Right atrium auricular region (tissue), 2 donors: ENCODE measurements at places on chromosomes 2 and 18. TPM values are rescaled to one million over a fixed set of nuclear protein-coding genes. Genes with fewer than 3 reads are reported as not detected.

SCG2 gene
- 0.12 TPM for total RNA-seq

XRCC5 gene
- total RNA-seq, result 93.7 TPM

ERBB4 gene
- 12.4 TPM for total RNA-seq

C1D gene
- 31.1 TPM for total RNA-seq

AMER3 gene
- not detected for total RNA-seq

GRCh38 chr2:231521443-231521842, 8.8 kb downstream of the NMUR1 start:
- no peak for DNase-seq
- H3K4me1 ChIP-seq, result no peaks in the 10 kb centered on the region
- no peak overlapping the region for H3K4me3 ChIP-seq

- H3K4me1 ChIP-seq, result no peaks in the 10 kb centered on the region
- peaks cover 61% of the 10 kb centered on the region for H3K36me3 ChIP-seq
- H3K4me3 ChIP-seq, result no peak overlapping the region
- DNase-seq, result no peak
Measured at GRCh38 chr2:215395687-215396460, 40.0 kb downstream of the FN1 start.

DNA sequence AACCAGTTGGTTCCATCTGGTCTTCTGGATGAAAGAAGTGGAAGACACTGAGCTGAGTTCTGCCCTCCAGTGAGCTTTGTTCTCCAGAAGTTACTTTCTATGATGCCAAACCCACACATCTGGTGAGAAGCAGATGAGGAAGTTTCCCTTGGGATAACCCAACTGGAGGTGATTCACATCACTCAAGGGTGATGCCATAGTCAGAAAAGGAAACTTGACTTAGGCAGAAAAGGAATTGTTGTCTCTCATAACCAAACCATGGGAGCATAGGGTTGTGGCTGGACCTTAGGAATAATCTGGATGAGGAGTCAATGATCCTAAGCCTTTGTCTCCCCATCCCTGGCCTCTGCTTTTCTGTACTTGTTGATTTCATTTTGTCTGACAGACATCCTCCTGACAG, 43.7 kb downstream of the CDC42EP3 start:
- DNase-seq, result no peak
- H3K4me3 ChIP-seq, result no peak overlapping the region
- no peaks in the 10 kb centered on the region for H3K36me3 ChIP-seq
- H3K4me1 ChIP-seq, result no peaks in the 10 kb centered on the region

DNA sequence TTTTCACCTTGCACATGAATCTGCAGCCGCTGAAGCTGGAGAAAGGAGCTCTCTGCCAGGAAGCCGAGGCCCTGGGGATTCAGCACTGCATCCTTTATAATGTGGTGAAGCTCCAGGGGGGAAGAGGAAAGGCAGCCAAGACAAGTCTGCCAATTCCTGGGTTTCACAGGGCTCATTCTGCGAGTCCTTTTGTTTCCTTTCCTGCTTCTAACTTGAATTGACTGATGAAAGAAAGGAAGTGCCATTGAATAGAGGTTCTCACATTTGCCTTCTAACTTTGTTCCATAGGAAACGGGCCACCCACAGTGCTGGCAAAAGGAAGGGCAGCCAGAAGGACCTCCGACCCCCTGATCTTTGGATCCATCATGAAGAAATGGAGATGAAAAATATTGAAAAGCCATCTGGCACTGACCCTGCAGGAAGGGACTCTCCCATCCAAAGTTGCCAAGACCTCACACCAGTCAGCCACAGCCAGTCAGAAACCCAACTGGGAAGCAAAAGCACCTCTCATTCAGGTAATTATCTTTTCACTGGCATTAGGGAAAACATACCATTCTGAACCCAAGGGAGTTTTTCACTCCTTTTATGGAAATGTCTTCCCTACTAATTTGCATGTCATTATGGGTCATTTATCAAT, 765.4 kb downstream of the MBD2 start:
- H3K27ac ChIP-seq, result no peak overlapping the region
- H3K4me1 ChIP-seq, result peaks cover 9% of the 10 kb centered on the region
- H3K4me3 ChIP-seq, result no peak overlapping the region
- DNase-seq, result no peak
- no peaks in the 10 kb centered on the region for H3K27me3 ChIP-seq
- H3K36me3 ChIP-seq, result no peaks in the 10 kb centered on the region

GRCh38 chr2:46315103-46315890, 18.1 kb downstream of the EPAS1 start:
- no peaks in the 10 kb centered on the region for H3K4me1 ChIP-seq
- H3K36me3 ChIP-seq, result peaks cover 5% of the 10 kb centered on the region
- peak overlapping the region; percentile 94 for H3K27ac ChIP-seq
- no peaks in the 10 kb centered on the region for H3K27me3 ChIP-seq
- peak; percentile 98 for DNase-seq

DNA sequence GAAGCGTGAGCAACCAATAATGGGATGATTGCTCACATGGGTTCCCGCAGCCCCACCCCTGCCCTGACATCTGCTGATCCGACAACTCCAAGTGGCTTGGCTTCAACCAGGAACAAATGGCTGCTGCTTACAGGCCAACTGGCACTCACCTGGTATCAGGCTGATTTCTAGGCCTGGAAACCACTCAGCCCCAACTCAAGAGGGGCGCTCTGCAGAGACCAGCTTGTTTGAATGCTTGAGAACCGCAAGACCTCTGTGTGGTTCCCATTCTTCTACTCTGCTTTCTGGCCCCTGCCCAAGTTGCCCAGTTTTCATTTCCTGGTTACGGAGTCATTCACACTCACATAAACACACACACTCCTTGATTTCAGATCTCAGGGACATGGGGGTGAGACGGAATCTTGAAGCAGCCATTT, 52.0 kb downstream of the TNP1 start:
- peaks cover 22% of the 10 kb centered on the region for H3K4me1 ChIP-seq
- H3K27me3 ChIP-seq, result no peaks in the 10 kb centered on the region

GRCh38 chr2:121297217-121297830, 12.3 kb upstream of the TFCP2L1 start:
- H3K4me3 ChIP-seq, result no peak overlapping the region
- no peak overlapping the region for H3K27ac ChIP-seq
- no peak for DNase-seq
- H3K36me3 ChIP-seq, result no peaks in the 10 kb centered on the region

DNA sequence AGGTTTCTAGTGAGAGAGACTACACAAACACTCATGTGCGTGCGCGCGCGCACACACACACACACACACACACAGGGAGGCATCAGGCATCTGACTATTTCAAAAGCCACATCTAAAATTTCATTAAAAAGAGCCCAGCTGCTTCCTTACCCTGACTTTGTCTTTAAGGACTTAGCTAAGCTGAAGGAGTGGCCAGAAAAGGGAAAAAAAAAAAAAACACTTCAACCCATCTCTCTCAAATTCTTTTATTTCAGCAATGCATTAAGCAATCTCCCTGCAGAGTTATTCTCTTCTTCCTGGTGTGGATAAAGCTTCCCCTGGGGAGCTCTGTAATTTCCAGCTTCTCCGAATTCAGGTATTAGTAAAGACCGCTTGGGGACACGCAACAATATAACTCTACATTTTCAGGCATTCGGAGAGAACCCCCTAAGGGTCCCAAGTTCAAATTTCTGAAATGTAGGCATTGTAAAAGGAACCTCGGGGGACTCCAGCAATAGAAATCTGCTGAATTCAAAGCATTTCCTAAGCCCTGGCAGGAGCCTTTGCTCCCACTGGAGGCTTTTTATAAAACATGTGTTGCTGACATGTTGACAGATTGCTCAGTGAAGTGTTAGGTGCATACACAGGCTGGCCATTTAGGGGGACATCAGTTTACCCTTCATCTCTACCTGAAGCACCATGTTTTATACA, 67.0 kb downstream of the ZNF521 start:
- no peaks in the 10 kb centered on the region for H3K27me3 ChIP-seq
- peak overlapping the region; percentile 77 for H3K27ac ChIP-seq
- no peaks in the 10 kb centered on the region for H3K36me3 ChIP-seq
- H3K4me3 ChIP-seq, result peak overlapping the region; percentile 9

- no peaks in the 10 kb centered on the region for H3K4me1 ChIP-seq
- H3K27ac ChIP-seq, result no peak overlapping the region
- DNase-seq, result no peak
- H3K27me3 ChIP-seq, result no peaks in the 10 kb centered on the region
- no peaks in the 10 kb centered on the region for H3K36me3 ChIP-seq
Measured at GRCh38 chr2:220574038-220574437, 946.6 kb downstream of the SLC4A3 start.

DNA sequence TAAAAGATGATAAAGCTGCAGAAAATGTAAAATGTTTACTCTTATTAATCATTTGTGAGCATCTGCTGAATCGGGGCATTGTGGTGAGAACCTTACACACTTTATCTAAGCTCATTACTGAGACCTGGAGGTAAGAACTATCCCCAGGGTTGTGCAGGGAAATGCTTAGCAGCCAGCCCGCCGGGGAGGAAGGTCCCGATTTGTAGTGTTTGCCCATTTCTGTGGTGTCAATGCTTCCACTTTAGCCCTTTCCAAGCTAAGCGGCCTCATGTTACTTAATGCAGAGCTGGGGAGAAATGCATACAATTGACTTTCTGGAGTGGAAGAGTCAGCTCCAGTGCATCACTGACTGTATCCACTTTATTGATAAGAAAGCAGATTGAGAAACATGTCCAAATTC, 20.8 kb upstream of the KCNK3 start:
- no peaks in the 10 kb centered on the region for H3K36me3 ChIP-seq
- H3K4me1 ChIP-seq, result no peaks in the 10 kb centered on the region
- no peak overlapping the region for H3K4me3 ChIP-seq
- DNase-seq, result no peak

- H3K4me1 ChIP-seq, result no peaks in the 10 kb centered on the region
- no peak overlapping the region for H3K4me3 ChIP-seq
- H3K36me3 ChIP-seq, result no peaks in the 10 kb centered on the region
Measured at GRCh38 chr2:134131681-134132489, 122.0 kb upstream of the MGAT5 start.
